Activated CD8-positive, alpha-beta memory T cell treated with anti-CD3 and anti-CD28 coated beads for 1 hour (primary cell): ENCODE measurements at places on chromosomes 16 and 17.

DNA sequence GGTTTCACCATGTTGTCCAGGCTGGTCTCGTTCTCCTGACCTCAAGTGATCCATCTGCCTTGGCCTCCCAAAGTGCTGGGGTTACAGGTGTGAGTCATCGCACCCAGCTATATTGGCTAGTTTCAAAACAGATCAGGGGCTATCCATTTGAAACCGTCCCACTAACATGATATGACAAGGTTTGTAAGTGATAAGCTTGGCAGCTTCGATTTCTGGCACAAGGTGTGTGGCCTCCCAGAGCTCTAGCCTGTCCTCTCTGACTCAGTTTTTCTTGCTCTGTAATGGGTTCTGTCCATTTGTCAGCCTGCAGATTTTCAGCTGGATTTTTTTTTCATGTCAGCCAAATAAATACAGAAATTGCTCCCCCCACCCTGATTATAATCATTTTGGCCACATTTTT lies 31.8 kb upstream of the TENT4B start:
- DNase-seq = no peak

GRCh38 chr17:75335315-75335714 lies 46.1 kb upstream of the SLC25A19 start:
- no peak for DNase-seq

DNA sequence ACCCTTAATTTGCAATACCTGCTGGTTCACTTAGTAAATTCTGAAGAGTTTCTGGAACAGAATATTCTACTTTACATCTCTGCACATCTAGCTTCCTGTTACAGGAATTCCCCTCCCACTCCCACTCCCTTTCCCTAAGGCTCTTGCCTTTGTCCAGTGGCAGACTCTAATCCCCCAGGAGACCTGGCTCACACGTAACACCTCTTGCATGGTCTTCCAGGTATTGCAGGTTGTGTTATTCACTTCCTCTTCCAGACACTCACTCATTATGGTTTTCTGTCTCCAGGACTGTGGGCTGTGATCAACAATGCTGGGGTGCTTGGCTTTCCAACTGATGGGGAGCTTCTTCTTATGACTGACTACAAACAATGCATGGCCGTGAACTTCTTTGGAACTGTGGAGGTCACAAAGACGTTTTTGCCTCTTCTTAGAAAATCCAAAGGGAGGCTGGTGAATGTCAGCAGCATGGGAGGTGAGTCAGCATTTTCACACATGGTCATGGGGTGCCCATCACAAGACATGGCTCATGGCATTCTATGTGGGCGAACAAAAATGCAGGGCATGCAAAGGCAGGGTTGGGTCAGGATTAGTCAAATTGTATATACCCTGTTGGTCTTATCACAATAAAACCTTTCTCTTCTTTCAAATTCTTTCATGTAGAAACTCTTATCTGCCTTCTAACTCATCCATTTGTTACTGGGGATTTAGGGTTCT lies 35.8 kb downstream of the HSD17B2 start:
- no peak for DNase-seq

GRCh38 chr16:59973966-59974365 lies 1239.8 kb upstream of the GOT2 start:
- DNase-seq = no peak

GRCh38 chr17:81486199-81486810 lies 26.3 kb downstream of the ACTG1 start:
- DNase-seq = no peak

GRCh38 chr16:55189682-55190636 lies 134.0 kb upstream of the IRX6 start:
- no peak for DNase-seq

- no peak for DNase-seq
Observed at GRCh38 chr16:87824016-87824990, 45.0 kb downstream of the SLC7A5 start.

GRCh38 chr17:79814127-79814973 lies 17.5 kb upstream of the CBX8 start:
- no peak for DNase-seq

DNA sequence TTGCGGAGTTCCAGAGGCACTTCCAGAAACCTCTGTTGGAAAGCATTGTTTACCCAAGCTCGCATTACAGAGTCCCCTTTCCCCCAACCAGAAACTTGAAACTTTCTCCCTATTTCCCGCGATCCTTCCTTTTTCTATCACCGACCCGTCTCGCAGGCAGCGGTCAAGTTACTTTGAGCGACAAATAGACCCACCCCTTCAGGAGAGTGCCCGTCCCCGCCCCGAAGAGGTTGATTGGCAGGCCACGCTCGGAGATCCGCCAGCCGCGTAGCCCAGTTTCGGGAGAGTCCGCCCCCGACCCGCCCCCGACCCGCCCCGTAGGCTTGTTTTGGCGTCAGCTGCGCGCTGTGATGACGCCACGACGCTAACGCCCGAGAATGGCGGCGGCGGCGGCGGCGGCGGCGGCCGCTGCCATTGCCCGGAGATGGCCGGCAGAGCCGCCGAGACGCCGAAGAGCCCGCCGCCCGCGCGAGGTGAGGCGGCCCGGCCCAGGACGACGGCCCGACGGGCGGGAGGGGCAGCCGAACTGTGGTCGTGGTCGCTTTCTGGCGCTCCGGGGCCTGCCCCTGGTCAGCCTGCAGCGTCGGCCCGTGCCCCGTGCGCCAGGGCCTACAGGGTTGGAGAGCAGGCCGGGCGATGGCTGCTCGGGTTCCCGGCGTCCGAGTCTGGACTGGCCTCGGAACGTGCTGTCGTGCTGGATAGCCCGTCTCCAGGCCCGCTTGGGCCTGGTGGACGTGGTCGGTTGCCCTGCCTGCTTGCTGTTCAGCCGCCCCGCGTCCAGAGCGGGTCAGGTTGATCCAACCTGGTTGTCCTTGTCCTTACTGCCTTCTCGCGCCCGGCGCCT lies at the start of gene PSKH1:
PSKH1 (plus strand) TSS at position 356 of the 844 bp plus-strand sequence. CDS start 15,496 bp downstream, outside the sequence.
- DNase-seq = peak; percentile 90

GRCh38 chr16:11875721-11876120 lies 24.4 kb upstream of the RSL1D1 start:
- no peak for DNase-seq

DNA sequence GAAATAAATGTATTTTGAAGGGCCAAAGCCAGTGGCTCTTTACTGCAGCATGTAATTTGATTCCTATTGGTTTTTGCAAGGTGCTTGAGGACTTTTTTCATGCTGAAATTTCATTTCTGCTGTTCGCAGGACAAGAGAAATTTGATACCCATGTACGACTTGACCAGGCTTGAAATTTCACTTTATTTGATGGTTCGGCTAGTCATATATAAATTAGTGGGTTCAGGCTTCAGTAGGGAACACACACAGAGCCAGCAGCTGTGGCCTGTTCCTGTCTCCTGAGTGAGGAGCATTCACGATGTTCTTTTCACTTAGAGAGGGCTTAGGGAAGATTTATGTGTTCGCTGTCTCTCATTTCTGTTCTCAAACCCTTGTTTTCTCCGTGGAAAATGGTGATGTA lies 258.4 kb upstream of the CACNG5 start:
- no peak for DNase-seq

DNA sequence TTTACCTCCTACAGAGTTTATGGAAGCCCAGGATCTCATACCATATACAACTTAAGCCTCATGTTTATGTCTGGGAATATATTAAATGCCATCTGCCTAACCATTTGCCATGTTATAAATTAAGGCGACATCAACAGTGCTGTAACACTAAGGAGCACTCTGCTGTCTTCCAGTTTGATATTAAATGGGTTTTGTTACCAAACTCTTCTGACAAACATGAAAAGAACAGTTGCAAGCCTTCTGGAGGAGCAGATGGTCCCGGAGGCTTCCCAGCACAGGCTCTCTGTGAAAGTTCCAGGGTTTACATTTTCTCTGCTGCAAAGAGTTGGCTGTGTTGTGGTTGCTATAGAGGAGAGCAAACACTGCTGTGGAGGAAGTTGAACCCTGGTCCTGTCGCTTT lies 545.3 kb upstream of the SALL1 start:
- no peak for DNase-seq

DNA sequence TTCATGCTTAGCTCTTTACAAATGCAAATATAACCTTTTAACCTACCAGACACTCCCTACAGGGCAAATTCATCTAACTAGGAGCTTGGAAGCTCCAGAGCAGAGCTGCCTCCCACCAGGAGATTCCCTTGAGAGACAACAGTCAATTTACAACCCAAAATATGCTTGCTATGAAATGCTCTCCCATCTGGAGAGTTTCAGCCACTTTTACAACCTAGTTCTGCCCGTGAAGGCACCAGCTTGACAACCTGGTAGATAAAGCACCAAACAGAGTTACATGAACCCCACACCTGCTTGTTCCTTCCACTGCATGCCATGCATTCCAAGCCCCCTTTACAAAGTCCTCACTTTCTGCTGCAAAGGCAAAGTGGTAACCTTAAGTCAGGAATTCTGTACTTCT lies 215.3 kb upstream of the KIF2B start:
- no peak for DNase-seq

GRCh38 chr16:17395849-17396480 lies 74.8 kb downstream of the XYLT1 start:
- no peak for DNase-seq

- no peak for DNase-seq
Observed at GRCh38 chr16:11329071-11329491, 16.2 kb upstream of the RMI2 start.

DNA sequence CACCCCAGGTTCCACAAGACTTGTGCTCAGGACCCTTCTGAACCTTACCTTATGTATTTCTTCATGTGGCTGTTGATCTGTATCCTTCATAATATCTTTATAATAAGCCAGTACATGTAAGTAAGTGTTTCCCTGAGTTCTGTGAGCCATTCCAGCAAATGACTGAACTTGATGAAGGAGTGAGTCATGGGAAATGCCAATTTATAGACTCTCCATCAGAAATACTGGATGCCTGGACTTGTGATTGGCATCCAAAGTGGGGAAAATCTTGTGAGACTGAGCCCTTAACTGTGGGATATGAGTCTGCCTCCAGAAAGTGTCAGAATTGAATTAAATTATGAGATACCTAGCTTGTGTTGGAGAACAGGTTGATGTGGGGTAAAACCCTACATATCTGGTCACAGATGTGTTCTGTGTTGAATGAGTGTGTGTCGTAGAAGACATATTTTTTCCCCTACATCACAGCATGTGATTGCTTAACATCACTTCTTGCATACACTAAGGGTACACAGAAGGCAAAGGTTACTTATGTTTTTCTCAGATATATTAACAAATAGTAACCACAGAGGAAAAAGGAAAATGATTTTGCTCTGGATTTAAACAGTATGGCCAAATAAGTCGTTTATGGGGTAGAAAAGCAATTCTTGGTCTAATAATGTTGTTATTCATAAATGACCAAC lies 70.2 kb upstream of the NETO2 start:
- DNase-seq = no peak

- DNase-seq = no peak
Observed at GRCh38 chr17:67121316-67121891, 77.0 kb downstream of the CACNG1 start.

DNA sequence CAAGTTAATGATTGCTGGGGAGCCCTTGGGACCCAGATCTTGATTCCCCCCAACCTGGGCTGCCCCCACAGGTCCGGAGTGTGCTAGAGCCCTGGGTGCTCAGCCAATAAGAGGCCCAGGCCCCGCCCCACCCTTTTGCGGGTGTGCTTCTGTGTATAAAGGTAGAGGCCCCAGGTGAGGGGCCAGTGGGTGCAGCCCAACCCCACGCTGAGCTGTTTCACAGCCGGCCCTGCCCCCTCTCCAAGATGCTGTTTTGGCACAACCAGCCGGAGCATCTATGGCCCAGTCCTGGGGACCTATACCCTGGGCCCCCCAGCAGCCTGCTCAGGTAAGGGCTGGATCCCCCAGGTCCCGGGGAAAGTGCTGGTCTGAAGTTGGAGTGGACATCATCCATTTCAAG lies 11.8 kb upstream of the STAC2 start:
- DNase-seq = no peak

GRCh38 chr16:29290631-29291247 lies 115.8 kb downstream of the NPIPB11 start:
- peak; percentile 37 for DNase-seq

DNA sequence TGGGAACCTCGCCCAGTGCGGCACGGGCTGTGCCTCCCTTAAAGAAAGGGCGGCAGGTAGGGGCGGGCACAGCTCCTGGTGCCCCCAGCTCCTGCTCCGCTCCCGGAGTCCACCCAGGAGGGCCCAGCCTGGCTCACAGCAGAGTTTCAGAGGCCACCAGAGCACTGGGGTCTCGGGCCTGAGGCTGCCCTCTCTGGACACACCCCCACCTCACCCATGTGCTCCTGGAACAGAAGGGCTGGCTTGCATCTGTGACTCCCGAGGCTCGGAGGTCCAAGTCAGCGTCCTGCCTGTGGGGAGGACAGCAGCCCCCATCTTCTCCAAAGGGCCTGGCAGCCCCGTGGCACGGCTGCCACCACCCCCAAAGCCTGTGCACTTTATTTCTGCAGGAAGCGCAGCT lies 62.7 kb downstream of the RBFOX3 start:
- no peak for DNase-seq

GRCh38 chr17:42065201-42065600 lies 14.8 kb upstream of the C17orf113 start:
- DNase-seq = no peak

DNA sequence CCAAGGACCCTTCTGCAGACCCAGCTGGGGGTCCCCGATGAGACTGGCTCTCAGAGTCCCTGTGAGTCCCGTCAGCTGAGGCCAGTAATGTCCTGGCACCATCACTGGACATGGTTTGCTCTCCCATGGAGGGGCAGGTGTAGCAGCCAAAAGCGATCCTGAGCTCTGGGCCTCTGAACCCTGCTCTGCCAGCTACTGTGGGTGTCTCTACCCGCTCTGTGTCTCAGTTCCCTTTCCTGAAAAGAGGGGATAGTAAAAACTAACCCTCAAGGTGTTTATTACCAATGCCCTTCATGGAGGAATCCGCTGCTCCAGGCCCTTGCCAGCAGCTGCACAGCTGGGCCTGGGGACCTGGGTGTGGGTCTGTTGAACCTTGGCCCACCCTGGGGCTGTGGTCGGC lies 8.8 kb downstream of the TUBB3 start:
- no peak for DNase-seq

GRCh38 chr16:20910781-20911321 lies 10.3 kb downstream of the LYRM1 start:
- DNase-seq = no peak

DNA sequence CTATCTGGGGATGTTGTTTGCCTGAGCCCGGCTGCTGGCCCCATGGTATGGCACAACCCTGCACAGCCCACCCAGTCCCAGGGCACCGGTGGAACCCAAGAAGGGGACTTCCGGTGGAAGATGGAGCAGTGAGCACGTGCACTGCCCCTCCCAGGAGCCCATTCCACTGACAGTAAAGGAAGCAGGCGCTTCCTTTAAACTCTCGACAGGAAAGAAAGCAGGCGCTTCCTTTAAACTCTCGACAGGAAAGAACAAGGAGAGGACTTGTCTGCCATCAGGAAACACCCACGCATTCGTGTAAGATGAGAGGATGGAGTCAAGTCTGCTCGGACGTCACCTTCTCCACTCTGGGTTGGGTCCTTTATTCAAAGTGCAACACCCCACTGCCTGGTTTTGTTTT lies 53.7 kb downstream of the IL21R start:
- no peak for DNase-seq
